Ecto neural progenitor cell (in vitro differentiated cells): ENCODE measurements at places on chromosomes 6 and 20.
A peak's percentile ranks its signal among the peaks of the same experiment; 100 is the strongest.

- no peak for DNase-seq
Measured at GRCh38 chr6:146719387-146719786, 120.6 kb downstream of the ADGB start.

GRCh38 chr6:27290065-27290849, 21.8 kb downstream of the POM121L2 start:
- DNase-seq: no peak

DNA sequence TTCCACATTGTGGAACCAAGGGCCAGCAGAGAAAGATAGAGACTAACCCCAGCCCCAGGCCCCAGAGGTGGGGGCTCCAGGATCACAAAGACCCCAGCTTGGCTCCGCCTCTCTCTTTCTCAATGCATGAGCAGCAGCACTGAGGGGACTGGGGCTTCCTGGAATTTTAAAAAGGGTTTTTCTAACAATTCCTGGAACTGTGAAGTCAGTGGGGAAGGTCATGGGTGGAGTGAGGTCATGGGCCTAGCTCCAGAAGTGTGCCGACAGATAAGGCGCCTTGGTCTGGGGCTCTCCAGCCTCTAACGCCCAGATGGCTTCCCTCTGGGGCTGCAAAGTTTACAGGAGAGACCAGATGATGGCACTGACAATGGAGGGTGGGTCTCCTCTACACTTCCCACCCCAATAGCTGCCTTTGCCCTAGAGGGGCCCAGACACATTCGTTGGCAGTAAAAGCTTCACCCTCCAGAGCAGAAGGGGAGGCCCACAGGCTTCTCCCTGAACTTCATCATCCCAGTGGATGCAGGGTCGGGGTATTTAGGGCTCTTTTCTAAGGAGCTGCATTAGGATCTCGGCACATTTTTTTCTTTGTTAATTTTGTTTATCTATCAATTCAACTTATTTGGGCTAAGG, 46.9 kb upstream of the CD93 start:
- no peak for DNase-seq

- DNase-seq: no peak
Measured at GRCh38 chr6:52877168-52877567, 32.3 kb downstream of the GSTA3 start.

- no peak for DNase-seq
Measured at GRCh38 chr6:72952808-72953630, 272.3 kb downstream of the KHDC1L start.

DNA sequence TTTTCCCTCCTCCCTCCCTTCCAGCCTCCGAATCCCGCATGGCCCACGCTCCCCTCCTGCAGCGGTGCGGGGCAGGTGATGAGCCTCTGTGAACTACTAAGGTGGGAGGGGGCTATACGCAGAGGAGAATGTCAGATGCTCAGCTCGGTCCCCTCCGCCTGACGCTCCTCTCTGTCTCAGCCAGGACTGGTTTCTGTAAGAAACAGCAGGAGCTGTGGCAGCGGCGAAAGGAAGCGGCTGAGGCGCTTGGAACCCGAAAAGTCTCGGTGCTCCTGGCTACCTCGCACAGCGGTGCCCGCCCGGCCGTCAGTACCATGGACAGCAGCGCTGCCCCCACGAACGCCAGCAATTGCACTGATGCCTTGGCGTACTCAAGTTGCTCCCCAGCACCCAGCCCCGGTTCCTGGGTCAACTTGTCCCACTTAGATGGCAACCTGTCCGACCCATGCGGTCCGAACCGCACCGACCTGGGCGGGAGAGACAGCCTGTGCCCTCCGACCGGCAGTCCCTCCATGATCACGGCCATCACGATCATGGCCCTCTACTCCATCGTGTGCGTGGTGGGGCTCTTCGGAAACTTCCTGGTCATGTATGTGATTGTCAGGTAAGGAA, at the start of gene OPRM1:
Gene OPRM1, plus strand, starts transcription at position 10 of the 612 bp plus-strand sequence. Its CDS starts 305 bp downstream, at position 315.
- DNase-seq: peak; percentile 93

DNA sequence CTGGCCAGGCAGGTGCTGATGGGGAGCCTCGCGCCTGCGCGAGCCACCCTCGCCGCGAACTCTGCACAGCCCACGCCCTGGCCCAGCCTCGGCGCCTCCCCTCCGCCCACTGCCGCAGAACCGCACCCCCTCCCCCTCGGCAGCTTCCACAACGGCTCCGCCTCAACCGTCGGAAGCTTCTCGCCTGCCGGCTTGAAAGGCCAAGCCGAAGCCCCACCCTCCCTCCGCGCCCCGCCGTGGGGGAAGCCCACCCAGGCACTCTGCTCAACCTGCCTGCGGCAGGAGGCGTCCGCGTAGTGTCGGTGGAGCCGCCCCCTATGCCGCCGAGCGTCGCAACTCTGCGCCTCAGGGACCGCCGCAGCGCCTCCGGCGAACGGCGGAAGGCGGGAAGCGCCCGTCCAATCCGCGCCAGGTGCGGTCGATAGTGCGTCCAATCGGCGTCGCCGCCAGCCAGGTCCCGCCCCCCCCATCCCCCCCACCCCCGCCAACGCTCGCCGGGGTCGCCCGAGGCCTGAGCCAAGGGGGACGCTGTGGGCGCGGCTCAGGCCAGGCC, at the start of gene SYCP2:
Gene SYCP2, minus strand, starts transcription at position 342 of the 553 bp plus-strand sequence. CDS start 11,224 bp downstream, outside the sequence.
- no peak for DNase-seq

DNA sequence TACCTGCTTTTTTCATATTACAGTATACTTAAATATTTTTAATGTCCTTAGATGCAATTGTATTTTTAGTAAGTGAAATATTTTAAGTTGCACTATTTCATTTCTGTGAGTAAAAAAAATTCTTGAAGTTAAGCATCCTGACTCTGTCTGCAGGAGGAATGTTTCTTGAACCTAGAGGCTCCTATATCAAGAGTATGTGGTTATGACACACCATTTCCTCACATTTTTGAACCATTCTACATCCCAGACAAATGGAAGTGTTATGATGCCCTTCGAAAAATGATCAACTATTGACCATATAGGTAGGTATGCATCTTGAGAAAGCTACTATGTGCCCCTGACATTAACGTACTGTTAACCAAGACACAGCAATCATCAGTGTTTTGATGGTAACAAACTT, 237.0 kb downstream of the BCKDHB start:
- DNase-seq: no peak

DNA sequence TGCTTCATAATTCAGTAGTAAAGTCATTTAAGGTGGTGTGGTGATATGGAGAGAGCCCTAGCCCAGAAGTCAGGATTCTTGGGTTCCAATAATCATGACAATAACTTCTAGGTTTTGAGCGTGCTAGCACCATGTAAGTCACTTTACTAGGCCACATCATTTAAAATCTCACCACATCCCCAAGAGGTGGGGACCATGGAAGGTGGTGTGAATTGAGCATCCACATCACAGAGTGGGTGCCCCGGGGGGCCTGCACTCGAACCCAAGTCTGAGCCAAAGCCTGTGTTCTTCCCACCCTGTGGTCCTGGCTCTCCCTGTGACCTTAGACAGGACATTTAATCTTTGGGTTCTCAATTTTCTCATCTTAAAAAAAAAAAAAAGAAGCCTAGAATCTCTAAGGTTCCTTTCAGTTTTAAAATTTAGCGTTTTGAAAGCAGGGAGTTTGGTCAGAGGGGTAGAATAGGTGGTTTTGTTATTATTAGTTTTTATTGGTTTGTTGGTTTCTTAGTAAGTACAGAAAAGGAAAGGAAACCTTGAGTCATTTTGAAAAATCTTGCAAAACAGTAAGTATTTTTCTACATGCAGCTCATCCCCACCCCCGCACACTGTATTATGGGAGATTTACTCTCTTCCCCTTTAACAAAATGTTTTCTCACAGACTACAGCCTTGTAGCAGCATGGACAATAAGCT, 26.4 kb downstream of the ARMC2 start:
- DNase-seq: no peak

- no peak for DNase-seq
Measured at GRCh38 chr6:135117413-135117968, 62.9 kb upstream of the HBS1L start.

DNA sequence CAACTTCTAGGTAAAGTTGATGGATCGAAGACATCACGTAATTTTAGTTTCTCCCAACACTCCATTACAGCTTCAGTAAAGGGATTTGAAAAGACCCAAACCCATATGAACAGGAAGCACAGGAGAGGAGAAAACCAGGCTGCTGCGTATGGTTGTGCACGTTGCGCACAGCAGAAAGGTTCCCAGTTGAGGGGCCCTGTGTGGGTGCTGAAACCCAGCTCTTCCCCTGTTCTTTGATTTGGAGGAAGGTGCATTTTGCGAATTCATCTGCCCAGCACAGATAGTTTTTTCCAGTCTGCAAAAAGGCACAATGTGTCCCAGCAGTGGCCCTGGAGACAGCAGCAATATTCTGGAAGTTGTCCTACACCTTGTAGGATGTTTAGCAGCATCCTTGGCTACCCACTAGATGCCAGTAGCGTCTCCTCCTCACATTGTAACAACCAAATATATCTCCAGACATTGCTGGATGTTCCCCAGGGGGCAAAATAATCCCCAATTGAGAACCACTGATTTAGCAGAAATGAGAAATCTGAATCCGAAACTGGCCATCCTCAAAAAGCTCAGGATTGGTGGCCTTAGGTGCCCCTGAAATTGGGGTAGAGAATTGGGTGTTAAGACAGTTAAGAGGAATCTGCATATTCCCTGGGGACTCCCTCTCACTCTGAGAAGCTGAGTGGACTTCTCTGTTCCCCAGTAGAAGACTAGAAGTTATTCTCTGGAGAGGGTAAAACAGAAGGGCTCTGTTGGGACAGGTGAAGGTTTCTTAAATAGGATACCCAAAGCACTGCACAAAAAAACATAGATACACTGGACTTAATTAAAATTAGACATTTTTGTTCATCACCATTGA, 12.2 kb downstream of the SUN5 start:
- DNase-seq: no peak

- no peak for DNase-seq
Measured at GRCh38 chr20:37226889-37227288, 34.7 kb downstream of the GHRH start.

- no peak for DNase-seq
Measured at GRCh38 chr6:158778005-158778527, 41.1 kb downstream of the EZR start.

DNA sequence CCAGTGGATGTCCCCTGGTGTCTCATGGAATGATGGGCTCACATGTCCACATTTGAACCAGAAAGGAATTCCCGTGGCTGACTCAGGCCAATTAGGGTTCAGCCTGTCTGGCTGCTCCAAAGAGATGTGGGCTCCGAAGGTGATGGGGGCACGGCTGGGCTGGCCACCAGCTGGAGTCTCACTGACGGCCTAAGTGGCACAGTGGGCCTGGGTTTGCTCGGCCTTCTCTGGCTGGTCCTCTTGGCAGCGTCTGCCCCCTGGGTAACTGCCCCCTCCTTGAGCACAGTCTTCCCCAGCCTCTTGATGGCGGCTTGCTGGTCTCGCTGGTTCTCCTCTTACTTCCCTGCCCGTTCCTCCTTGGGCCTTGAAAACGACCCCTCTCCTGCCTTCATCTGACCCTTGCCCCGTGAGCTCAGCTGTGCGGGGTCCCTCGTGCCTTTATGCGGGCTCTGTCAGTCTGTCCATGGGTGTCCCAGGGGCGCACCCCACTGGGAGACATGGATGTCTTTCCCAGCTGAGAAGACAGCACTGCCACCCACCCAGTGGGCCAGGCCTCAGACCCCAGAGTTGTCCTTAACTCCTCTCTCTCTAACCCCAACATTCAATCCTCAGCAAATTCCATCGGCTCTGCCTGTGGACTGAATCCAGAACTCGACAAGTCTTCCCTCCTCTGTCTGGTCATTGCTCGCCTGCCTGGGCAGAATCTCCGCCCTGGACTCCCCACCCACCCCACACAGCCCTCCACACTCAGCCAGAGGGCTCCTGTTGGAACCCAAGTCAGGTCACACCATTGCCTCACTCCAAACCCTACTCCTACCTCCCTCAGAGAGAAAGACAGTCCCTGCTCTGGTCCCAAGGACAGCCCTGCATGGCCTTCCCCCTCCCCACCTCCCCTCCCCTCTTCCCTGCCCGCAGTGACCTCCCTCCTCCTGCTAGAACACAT, 78.7 kb downstream of the CEBPB start:
- DNase-seq: no peak

GRCh38 chr20:49310705-49311104, 32.8 kb upstream of the ZNFX1 start:
- DNase-seq: no peak

- no peak for DNase-seq
Measured at GRCh38 chr6:54103497-54103896, 7.7 kb upstream of the MLIP start.

- no peak for DNase-seq
Measured at GRCh38 chr6:123638865-123639264, 2.1 kb upstream of the TRDN start.

DNA sequence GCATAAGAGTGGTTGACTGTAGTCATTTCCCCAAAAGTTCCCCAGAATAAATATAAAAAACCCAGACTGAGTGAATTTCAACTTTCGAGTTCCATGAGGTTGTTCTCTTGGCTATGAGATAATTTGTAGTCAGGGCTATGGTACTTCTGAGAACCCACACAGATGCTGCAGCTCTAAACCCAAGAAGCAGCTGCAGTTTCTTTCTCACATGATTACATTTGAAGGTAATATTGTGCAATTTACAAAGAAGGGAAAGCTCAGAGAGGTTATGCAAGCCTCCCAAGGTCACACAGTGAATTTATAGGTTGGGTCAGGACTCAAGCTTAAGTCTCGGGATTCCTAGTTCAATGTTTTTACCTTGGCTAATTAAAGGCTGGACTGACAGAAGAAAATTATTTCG, 29.7 kb upstream of the CD93 start:
- no peak for DNase-seq

DNA sequence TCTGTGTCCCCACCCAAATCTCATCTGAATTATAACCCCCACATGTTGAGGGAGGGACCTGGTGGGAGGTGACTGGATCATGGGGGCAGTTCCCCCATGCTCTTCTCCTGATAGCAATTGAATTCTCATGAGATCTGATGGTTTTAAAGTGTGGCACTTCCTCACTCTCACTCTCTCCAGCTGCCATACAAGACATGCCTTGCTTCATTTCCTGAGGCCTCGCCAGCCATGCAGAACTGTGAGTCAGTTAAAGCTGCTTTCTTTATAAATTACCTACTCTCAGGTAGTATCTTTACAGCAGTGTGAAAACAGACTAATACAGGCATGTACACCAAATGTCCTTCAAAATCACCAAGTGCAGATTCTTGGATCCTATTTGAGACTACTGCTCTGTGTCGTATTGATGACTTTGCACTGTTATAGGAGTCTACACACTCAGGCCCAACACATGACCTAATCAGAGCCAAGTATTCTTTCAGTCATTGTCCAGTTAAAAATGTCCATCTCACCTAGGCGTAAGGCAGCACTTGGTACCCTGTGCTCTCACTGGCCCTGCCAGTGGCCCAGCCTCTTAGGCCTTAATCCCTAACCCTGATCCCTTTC, 52.8 kb upstream of the UST start:
- no peak for DNase-seq

- no peak for DNase-seq
Measured at GRCh38 chr6:170285482-170285881, 5.4 kb downstream of the DLL1 start.
